ENCODE measurements at places on chromosomes 6 and 20. TPM values are rescaled to one million over a fixed set of nuclear protein-coding genes. Genes with fewer than 3 reads are reported as not detected.

Gene OTOR
- not detected for total RNA-seq

DNA sequence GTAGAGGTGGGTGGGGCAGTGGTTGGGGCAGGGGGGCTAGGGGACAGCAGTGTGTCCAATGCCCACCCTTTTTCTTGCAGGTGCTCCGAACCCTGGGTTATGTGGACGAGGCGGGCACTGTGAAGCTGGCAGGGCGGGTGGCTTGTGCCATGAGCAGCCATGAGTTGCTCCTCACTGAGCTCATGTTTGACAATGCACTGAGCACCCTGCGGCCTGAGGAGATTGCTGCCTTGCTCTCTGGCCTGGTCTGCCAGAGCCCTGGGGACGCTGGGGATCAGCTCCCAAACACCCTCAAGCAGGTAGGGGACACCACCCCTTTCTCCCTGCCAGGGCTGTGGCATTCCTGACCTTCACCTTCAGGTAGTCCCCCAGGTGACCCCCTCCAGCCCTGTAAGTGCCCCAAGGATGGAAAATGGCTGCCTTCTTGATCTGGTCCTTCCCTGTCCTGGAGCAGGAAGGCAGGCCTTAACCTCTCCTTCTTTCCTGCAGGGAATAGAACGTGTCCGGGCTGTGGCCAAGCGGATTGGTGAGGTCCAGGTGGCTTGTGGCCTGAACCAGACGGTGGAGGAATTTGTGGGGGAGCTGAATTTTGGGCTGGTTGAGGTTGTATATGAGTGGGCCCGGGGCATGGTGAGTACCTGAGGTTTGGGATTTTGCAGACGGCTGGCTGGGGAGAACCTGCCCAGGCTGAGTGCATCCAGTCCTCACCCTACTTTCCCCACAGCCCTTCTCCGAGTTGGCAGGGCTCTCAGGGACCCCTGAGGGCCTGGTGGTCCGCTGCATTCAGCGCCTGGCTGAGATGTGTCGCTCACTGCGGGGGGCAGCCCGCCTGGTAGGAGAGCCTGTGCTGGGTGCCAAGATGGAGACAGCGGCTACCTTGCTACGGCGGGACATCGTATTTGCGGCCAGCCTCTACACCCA lies 2.9 kb downstream of the DXO start:
- DNase-seq, result no peak

- no peak for DNase-seq
Observed at GRCh38 chr6:158999154-158999665, 792 bp downstream of the RSPH3 start.

Gene KHDC1L
- not detected for total RNA-seq

GRCh38 chr6:154768280-154768679 lies 35.1 kb downstream of the SCAF8 start:
- no peak for DNase-seq

Gene ZC3H12D
- not detected for total RNA-seq

DNA sequence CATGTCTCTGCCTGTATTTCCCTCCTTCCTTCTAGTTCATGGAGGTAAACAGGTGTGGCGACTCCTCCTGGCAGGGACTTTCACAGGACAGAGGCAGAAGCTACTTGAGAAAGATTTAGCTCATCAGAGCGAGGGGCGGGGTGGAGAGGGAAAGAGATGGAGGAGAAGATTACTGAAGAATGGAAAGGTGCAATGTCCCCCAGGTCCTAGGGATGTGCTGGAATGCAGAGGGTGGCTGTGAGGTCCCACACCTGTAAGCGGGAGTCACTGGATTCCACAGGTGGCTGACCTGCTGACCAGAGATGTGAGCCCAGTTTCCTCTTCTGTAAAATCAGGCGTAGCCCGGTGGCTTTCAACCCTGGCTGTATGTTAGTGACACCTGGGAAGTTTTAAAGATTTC lies 199.2 kb upstream of the SULF2 start:
- DNase-seq, result no peak

GRCh38 chr20:56418385-56418861 lies 6.4 kb downstream of the CASS4 start:
- no peak for DNase-seq

- DNase-seq, result no peak
Observed at GRCh38 chr20:20929341-20929740, 176.8 kb downstream of the LINC00237 start.

DNA sequence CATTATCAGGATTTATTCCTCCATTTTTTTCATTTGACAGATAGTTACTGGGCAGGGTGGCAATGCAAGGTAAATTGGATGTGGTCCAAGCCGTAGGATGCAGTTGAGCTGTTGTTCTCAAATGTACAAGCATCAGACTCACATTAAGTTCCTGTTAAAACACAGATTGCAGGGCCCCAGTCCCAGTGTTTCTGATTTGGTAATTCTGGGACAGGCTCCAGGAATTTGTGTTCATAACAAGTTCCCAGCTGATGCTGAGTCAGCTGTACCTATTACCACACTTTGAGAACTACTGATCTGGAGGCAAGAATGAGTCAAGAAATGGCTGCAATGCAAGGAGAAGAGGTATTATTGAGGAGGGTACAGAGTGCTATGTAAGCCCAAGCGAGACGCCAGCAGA lies 11.7 kb downstream of the TMEM244 start:
- peak; percentile 20 for DNase-seq

Gene ZNF311
- 0.05 TPM for total RNA-seq

Gene VSTM2L
- total RNA-seq, result 2.5 TPM

DNA sequence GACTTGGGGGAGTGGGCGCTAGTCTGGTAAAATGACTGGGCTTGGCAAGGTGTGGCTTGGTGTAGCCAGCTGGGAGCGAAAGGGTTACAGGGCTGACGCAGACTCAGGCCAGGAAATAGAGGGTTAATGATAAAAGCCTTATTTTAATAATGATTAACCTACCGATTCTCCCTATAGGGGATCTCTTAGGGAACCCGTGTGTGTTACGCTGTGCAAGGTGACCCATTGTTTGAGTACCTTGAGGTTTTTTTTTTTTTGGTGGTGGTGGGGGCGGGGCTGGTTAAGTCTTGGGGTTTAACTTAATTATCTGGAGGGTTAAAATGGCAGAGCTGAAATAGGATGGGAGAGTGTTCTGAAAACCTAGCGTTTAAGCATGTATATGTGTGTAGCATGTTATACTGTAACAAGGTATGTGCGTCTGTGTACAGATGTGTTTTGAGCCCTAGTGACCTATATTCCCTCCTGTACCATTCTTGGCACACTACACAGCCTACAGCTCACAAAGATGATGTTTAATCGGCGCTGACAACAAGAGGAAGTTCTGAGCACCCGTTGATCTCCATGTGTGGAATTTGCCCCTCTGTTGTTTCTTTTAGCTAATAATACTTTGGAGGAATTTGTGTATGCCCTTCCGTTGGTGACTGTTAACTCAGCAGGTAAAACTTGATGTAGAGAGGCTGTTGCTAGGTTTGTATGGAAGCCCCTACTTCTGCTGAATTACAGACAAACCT lies 1.3 kb downstream of the CARMIL1 start:
- DNase-seq, result no peak

DNA sequence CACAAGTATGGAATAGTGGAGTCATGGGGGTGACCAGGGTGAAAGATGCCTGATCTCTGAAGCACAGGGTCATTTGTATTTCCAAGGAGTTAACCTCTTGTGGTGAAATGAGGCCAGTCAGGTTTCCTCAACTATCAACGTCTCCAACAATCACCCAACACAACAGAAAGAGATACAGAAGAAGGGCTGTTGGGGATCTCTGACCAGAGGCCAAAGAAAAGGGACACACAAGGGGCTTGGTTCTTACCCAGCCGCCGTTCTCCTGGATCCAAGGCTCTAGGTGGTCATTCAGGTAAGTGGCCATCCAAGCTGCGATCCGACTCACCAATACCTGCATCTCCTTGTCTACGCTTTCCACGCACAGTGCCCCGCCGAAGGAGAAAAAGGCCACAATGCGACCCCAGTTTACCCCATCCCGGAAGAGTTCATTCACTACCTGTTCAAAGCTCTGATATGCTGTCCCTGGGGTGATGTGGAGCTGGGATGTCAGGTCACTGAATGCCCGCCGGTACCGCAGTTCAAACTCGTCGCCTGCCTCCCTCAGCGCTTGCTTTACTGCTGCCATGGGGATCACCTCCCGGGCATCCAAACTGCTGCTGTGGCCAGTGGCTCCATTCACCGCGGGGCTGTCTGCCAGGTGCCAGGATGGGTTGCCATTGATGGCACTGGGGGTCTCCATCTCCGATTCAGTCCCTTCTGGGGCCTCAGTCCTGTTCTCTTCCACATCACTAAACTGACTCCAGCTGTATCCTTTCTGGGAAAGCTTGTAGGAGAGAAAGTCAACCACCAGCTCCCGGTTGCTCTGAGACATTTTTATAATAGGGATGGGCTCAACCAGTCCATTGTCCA lies 1.0 kb downstream of the BCL2L1 start:
- no peak for DNase-seq

GRCh38 chr6:128569732-128570679 lies 49.6 kb upstream of the PTPRK start:
- no peak for DNase-seq

Gene RAD21L1
- total RNA-seq, result not detected

Gene SLC24A3
- 0.18 TPM for total RNA-seq

GRCh38 chr20:7792150-7792869 lies 147.9 kb downstream of the HAO1 start:
- DNase-seq, result no peak

- no peak for DNase-seq
Observed at GRCh38 chr20:33843854-33844253, 32.7 kb downstream of the CHMP4B start.

GRCh38 chr6:153583685-153584084 lies 452.6 kb upstream of the RGS17 start:
- DNase-seq, result no peak

DNA sequence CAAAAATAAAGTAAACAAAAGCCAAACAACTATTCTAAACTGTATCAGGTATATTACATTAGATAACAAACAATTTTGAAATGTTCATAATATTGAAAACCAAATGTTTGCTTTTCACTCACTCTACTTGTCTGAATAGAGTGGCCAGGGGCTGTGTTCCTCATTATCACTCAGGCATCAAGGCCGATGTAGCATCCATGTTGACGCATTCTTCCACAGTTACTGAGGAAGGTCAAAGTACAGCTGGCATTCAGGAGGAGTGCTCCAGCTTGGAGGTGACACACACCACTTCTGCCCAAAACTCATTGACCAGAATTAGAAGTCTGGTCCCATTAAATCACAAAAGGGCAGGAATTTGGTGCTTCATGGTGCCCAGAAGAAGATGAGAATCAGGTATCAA lies 137.6 kb upstream of the MANEA start:
- no peak for DNase-seq

Gene ATP9A
- 48.8 TPM for total RNA-seq

Measured in glomerular endothelial cell (primary cell).